ENCODE measurements at places on chromosomes 5 and 9.

- no peak for DNase-seq
Measured at GRCh38 chr5:99247346-99247745, 318.5 kb upstream of the CHD1 start.

DNA sequence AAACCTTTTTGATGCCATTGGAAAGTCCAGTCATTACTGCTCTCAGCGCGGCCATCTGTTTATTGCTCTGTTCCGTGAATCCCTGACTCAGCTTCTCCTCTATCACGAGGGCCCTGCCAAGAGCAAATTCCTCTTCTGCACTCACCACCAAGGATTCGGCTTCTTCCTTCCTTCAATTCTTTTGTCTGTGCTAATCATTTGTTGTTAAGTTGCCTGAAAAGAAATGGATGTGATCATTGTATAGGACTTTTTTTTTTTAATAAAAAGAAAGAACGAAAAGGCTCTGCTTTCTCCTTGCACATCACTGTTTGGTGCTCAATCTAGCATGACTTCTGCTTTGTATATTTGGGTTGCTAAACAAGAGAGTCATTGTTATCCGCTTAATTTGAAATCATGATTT is 128.7 kb upstream of the PIK3R1 start:
- no peak for DNase-seq

DNA sequence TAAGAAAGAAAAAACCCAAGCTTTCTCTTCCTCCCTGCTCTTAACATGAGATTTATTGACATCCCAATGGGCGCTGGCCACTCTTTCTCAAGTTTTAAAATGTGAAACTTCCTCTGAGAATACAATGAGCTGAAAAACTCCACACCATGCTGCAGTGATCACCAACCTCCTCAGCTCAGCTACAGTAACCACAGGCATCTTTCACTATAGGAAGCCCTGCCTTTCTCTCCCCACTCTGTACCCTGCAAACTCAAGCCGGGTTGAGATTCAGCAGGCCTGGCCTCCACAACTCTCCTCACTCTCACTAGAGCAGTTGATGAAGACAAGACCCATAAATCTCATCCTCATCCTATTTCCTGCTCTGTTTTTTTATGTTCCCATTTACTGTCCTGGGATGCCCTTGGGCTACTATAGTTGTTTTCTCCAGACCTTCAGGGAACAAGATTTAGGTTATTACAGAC is 48.3 kb downstream of the SH3TC2 start:
- no peak for DNase-seq

GRCh38 chr9:106596984-106597383 is 266.0 kb upstream of the ZNF462 start:
- DNase-seq, result no peak

GRCh38 chr5:127068493-127069214 is 4.6 kb downstream of the C5orf63 start:
- DNase-seq, result no peak

GRCh38 chr5:133445744-133446143 is 166.6 kb downstream of the FSTL4 start:
- no peak for DNase-seq

- DNase-seq, result no peak
Measured at GRCh38 chr5:77937015-77937908, 161.1 kb upstream of the TBCA start.

DNA sequence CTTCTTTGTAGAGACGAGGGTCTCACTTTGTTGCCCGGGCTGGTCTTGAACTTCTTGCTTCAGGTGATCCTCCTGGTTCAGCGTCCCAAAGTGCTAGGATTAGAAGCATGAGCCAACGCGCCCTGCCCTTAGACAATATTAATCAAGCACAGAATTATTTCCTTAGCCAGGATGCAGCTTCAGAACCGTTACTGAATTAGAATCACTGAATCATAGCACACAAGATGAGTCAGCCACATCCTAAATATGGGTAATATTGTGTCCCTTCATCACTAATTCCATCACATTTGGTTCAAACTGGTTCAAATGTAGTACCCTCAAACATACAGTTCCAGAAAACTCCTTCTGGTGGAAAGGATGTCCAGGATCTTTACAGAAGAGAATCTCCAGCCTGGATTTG is 82.7 kb downstream of the BNC2 start:
- DNase-seq, result no peak

GRCh38 chr9:71859939-71860338 is 51.1 kb downstream of the ABHD17B start:
- no peak for DNase-seq

Data from pancreas (tissue), 10 donors.